ENCODE measurements at places on chromosomes 16 and 17. TPM values are rescaled to one million over a fixed set of nuclear protein-coding genes. Genes with fewer than 3 reads are reported as not detected.

DNA sequence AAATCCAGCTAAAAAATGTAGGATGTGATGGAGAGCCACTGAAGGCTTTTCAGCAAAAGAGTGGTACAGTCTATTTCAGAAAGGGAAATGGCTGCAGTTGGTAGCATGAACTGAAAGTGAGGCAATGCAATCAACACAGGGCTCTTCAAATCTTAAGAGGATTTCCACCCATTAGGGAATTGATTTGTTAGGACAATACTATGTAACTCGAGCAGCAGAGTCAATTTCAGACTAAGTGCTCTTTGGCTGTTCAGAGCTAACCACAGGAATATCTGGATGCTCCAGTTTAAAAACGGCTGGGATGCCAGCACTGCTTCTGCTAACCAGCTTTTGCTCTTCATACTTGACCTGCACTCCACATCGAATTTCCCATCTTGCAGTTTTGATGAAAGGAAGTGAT lies 24.6 kb downstream of the CACNG1 start:
- DNase-seq, result no peak

- DNase-seq, result no peak
These were observed 48.9 kb upstream of the HAPSTR1 start for GRCh38 chr16:9042533-9042932.

DNA sequence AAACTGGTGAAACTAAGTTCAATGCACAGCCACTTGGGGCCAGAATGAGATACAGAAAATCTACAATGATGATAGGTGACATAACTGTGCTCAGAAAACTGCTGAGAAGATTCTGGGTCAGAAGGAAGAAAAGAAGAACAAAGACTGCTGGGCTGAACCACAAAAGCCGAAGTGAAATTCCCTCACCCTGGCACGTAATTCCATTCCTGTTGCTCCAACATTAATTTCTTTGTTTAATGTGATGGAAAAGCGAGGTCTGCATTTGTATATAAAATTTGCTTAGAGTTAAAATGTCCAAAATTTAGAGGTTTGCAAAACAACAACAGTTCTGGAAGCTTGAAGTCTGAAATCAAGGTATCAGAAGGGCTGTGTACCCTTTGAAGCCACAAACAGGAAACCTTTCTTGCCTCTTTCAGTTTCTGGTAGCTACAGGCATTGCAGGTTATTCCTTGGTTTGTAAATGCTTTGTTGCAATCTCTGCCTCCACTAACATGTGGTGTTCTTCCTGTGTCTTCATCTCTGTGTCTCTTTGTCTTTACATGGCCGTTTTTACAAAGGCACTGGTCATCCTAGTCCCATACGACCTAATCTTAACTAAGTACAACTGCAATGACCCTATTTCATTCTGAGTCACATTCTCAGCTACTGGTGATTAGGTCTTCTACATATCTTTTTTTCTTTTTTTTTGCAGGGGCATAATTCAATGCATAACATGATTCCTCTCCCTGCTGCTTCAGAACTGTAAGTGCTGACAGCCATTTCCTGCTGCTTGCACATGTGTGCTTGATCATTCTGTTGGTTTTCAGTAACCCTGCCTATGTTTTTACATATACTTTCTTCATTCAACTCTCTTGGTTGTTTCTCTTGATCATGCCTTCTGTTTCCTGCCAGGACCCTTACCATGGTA lies 603.0 kb upstream of the CDH8 start:
- DNase-seq, result no peak

- DNase-seq, result no peak
These were observed 18.0 kb upstream of the CACNA1H start for GRCh38 chr16:1134776-1135458.

The RAP1GAP2 gene
- total RNA-seq, result 42.3 TPM

The CMTM2 gene
- total RNA-seq, result 0.59 TPM
